Stimulated activated CD4-positive, alpha-beta T cell treated with anti-CD3 and anti-CD28 coated beads, Interleukin-2, amount 100 ng/mL, for 4 hours (primary cell): ENCODE measurements at places on chromosomes 2 and 18.

GRCh38 chr2:70850925-70851324, 15.3 kb upstream of the CD207 start:
- DNase-seq, result no peak

DNA sequence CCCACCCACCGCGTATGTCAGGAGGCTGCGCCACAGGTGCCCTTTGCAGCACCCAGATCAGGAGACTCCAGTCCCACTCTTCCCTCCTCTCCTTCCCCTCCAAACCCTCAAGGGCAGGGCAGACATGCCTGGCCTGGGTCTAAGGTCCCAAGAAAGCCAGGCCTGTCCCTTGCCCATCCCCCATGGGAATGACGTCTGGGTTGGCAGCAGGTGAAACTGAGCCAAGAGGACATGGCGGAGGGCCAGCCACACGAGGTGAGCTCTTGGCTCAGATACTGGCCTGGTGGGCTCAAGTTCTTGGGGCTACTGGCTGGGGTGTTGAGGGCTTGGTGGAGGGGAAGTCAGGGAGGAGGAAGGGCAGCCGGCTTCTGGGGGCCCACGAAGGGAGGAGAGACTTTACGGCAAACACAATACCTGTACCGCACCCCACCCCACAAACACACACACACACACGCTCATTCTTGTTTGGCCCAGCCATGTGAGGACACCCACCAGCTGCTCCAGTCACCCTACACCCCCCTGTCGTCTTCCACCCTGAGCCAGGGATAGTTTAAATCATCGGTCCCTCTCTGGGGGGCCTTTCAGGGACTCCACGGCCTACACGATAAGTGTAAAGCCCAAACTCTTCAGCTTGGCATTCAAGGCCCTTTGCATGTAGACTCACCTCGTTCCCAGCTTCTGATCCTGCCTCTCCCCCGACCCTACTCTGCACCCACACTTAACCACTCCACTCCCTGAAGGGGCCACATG, 24.1 kb upstream of the TNS1 start:
- DNase-seq, result no peak

DNA sequence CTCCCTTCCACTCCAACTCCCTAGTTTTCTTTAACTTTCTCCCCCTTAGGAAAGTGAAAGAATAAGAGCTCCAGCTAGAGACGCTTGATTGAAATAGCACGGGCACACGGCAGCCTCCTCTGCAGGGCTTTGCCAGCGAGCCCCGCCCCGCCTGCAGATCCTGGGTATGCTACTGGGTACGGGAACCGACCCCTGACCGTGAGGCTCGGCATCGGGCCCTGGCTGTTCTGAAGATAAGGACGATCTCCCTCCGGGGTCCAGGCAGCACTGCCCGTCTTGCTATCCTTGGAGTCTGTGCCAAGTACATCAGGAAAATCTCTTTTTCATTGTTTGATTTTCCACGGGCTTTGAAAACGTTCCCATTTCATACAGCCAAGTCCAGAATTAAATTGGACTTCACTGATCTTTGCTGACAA, 284.5 kb downstream of the MTX2 start:
- peak; percentile 9 for DNase-seq

GRCh38 chr2:82143343-82143742, 1838.8 kb upstream of the LRRTM1 start:
- DNase-seq, result no peak
